A673 (cell line): ENCODE measurements at places on chromosomes 13 and 19. TPM values are rescaled to one million over a fixed set of nuclear protein-coding genes. Genes with fewer than 3 reads are reported as not detected.

PSG6 gene
- total RNA-seq, result not detected in 2 replicates

FRY gene
- 0.37 and 0.58 TPM in 2 replicates for total RNA-seq

CEACAM19 gene
- 2.5 and 2.9 TPM in 2 replicates for total RNA-seq

DENND1C gene
- total RNA-seq, result 0.11 and 0.24 TPM in 2 replicates

RNF113B gene
- total RNA-seq, result not detected in 2 replicates

RASIP1 gene
- total RNA-seq, result 3.8 and 5.0 TPM in 2 replicates

ZNF99 gene
- total RNA-seq, result not detected in 2 replicates

CACNA1A gene
- total RNA-seq, result 2.9 and 3.2 TPM in 2 replicates

SPACA4 gene
- total RNA-seq, result not detected in 2 replicates

NCCRP1 gene
- total RNA-seq, result not detected in 2 replicates

LPAR6 gene
- 4.0 and 6.7 TPM in 2 replicates for total RNA-seq

PLA2G4C gene
- total RNA-seq, result 4.8 and 8.2 TPM in 2 replicates

METTL21C gene
- total RNA-seq, result not detected in 2 replicates

NMRK2 gene
- not detected in 2 replicates for total RNA-seq
